ENCODE measurements at places on chromosomes 7 and 10. TPM values are rescaled to one million over a fixed set of nuclear protein-coding genes. Genes with fewer than 3 reads are reported as not detected.

Gene SFRP4
- not detected for total RNA-seq

Gene FAM237B
- total RNA-seq: not detected

Gene LIPN
- total RNA-seq: not detected

Gene LRRC17
- 0.18 TPM for total RNA-seq

Gene AMPH
- total RNA-seq: 0.30 TPM

Gene TLX1
- not detected for total RNA-seq

Gene KAZALD1
- total RNA-seq: 0.36 TPM

Gene SFTPD
- not detected for total RNA-seq

Gene NODAL
- 0.09 TPM for total RNA-seq

Gene SORBS1
- 1.1 TPM for total RNA-seq

Gene TEX47
- not detected for total RNA-seq

Gene CALCR
- not detected for total RNA-seq

Gene GCK
- 0.25 TPM for total RNA-seq

Gene MYOF
- total RNA-seq: 2.6 TPM

Gene BLNK
- total RNA-seq: not detected

Gene CRCP
- 36.0 TPM for total RNA-seq
